ENCODE measurements at places on chromosomes 16 and 17. TPM values are rescaled to one million over a fixed set of nuclear protein-coding genes. Genes with fewer than 3 reads are reported as not detected.

The NUPR1 gene
- 3.8 TPM for total RNA-seq

The TIGD7 gene
- 3.4 TPM for total RNA-seq

The CCL4L2 gene
- total RNA-seq, result not detected

The EVI2B gene
- under 0.01 TPM for total RNA-seq

The SPNS2 gene
- 84.6 TPM for total RNA-seq

The THUMPD1 gene
- 91.6 TPM for total RNA-seq

The CYGB gene
- 1.6 TPM for total RNA-seq

The CCL3 gene
- not detected for total RNA-seq

The RPA1 gene
- 21.3 TPM for total RNA-seq

The AIPL1 gene
- not detected for total RNA-seq

The GRB7 gene
- total RNA-seq, result 0.28 TPM

The TPSD1 gene
- not detected for total RNA-seq

The CCL7 gene
- not detected for total RNA-seq

The SMTNL2 gene
- total RNA-seq, result under 0.01 TPM
